ENCODE measurements at places on chromosomes 2 and 18.
A peak's percentile ranks its signal among the peaks of the same experiment; 100 is the strongest.

DNA sequence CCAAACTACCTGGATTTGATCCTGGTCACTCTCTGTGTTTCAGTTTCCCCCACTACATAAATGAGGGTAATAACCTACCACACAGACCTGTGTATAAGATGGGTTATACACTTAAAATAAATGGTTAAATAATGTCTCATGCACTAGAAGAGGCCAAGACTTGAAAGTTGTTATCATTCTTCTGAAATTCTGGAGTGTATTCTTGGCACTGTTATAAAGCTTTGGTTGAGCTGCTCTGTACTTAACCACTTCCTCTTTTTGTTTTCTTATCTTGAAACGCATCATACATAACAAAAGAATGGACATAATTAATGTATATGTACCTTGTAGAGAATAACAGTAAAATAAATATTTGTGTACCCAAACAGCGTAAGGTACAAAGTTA lies 281.0 kb downstream of the AFF3 start:
- DNase-seq: no peak

GRCh38 chr18:59639821-59640220 lies 57.4 kb downstream of the CCBE1 start:
- peak; percentile 54 for DNase-seq

DNA sequence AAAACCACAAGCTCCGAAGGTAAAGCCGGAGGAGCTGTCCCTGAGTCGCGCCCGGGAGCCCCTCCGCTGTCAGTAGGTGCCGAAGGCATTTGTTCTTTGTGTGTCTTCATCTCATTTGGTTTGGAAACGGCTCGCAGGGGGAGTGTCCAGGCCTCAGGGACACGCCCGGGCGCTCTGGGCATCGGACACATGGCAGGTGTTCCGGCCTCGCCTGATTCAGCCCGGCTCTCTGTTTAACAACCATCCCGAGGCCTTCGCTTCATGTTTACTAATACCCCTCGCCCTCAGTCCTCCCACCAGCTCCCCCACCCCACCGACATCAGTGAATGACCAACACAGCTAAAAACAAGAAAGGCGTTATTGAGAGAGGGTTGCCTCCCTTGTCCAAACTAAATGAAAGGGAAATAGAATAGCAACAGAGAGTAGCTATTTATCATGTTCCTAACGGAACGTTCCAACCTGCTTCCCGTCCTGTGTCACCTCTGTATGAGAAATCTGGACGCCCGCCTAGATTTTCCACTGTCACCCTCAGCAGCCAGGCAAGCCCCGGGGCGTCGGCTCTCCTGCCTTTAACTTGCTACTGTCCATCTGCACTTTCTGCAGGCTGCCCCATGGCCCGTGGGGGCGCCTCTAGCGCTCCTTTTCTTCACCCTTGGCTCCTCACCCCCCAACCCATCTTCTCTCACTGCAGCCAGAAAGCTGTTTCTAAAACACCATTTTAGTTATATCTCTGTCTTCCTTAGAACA lies 73.9 kb downstream of the MYCN start:
- DNase-seq: no peak

- no peak for DNase-seq
Measured at GRCh38 chr2:241798081-241798630, 10.8 kb upstream of the NEU4 start.

- no peak for DNase-seq
Measured at GRCh38 chr2:191321861-191322662, 76.9 kb downstream of the MYO1B start.

- no peak for DNase-seq
Measured at GRCh38 chr2:43051338-43051737, 175.1 kb downstream of the ZFP36L2 start.

DNA sequence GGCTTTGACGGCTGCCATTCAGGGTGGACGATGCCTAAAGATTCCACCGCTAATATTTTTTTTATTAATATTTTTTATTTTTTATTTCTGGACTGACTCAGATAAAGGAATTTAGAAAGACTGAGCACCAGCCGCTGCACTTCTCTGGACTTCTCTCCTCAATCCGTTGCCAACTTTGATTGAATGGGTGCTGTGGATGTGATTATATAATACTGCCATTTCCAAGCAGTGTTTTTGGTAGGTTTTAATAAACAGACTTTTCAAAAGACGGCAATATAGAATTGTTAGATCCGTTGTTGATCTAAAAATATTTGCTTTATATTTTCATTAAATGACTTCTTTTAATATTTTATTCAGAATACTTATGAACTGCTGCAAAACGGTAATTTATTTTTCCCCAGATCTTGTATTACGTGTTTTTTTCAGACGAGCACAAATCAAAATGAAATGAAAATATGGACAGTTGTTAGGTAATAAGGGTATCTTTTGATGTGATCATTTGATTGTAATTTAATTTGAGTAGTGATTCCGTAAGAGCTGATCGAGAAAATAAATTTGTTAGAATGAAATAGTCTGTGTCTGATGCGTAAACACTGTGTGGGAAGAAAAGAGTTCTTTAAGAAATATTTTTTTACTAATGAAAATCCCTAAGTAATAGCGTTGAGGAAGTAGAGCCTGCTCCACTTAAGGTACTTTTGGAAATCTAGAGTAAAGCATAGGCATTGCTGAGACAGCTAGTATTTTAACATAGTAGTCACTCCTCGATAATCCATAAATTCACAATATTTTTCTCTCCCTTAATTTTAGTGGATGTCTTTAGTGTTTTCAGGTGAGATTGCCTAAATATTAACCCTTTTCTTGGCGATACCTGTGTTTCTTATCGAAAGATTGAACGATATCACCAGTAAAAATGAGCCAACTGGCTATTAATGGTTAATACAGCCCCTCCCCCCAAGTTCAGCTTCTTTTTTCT lies 4.4 kb downstream of the POU3F3 start:
- DNase-seq: no peak

- DNase-seq: no peak
Measured at GRCh38 chr2:240245706-240246105, 105.2 kb upstream of the OTOS start.

DNA sequence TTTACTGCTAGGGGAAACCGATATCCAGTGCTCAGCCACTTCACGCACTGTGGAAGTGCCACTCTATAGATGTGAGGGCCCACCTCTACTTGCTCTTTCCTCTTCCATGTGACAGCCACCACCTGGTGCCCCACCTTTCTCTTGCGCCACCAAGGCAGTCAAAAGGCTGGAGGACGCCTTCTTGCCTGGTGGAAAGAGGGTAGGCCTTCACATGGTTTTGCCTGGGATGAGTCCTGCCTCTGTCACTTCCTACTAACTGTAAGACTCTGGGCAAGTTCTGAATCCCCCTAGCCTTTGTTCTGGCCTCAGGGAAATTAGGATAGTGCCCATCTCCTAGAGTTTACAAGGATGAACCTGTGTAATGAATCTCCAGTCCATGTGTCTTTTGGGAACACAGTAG lies 66.1 kb upstream of the ODC1 start:
- no peak for DNase-seq

- DNase-seq: no peak
Measured at GRCh38 chr2:237254369-237254861, 159.5 kb downstream of the COL6A3 start.

DNA sequence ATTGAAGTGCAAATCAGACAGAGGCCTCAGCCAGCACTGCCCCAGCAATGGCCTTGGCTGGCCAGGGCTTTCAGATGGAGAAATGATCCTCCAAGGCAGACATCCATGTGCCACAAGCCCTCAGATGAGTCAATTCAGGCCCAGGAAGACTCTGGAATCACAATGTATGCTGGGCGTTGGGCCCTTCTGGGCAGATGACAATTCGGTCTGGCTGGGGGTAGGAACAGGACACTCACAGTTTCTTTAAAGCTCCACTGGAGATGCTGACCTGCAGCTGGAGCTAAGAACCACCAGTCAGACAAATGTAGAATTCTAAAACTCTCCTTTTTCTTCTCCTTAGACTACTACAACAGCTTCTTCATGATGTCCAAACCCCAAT lies 7.1 kb upstream of the CRYGC start:
- no peak for DNase-seq

- no peak for DNase-seq
Measured at GRCh38 chr2:218252509-218253231, 8.1 kb upstream of the GPBAR1 start.

DNA sequence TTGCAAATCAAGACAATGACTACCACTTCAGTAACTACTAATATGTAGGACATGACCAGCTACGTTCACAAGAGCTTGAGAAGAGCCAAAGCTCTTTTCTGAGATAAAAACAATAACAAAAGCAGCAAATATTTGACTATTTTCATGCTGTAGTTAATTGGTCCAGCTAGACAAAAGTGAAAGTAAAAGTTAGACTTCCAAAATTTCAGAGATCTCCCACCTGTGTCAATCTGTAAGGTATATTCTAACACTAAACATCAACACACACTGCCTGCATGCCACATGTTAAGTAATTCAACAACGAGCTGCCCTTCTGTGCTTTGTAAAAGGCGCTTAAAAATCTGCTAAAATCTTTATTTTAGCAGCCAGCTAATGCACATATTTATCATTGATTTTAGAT lies 185.9 kb downstream of the SLC39A10 start:
- no peak for DNase-seq

DNA sequence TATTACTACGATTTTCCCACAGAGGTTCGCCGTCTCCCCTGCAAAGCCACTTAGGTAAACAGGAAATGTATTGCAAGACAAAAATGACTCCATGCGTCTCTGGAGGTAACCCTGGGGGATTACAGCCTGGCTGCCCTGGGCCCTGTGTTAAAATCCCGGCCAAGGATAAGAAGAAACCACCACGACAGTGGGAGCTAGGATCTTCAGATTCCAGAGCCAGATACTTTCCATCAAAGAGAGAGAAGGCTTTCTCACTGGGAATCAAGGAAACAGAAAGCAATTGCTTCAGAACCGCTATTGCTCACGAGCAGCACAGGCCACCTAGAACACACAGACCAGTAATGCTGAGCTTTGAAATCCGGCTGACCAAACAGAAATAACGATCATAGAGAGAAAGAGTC lies 97.9 kb upstream of the ZNF516 start:
- DNase-seq: peak; percentile 39

DNA sequence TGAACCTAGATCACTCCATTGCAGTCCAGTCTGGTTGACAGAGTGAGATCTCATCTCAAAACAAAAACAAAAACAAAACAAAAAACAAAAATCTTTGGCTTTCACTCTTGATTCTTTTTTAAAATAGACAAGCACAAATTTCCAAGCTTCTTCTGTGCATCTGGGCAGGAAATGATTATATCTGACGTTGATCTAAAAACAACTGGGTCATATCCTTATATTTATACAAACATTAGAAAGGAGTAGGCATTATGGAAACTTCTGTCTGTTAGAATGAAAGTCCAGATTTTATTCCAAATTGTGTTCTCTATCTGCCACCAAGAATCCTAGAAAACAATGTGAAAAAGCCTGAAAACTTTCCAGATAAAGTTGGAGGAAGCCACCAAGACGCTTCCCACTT lies 26.2 kb upstream of the PMAIP1 start:
- no peak for DNase-seq

- no peak for DNase-seq
Measured at GRCh38 chr18:54984908-54985307, 25.6 kb upstream of the CCDC68 start.

DNA sequence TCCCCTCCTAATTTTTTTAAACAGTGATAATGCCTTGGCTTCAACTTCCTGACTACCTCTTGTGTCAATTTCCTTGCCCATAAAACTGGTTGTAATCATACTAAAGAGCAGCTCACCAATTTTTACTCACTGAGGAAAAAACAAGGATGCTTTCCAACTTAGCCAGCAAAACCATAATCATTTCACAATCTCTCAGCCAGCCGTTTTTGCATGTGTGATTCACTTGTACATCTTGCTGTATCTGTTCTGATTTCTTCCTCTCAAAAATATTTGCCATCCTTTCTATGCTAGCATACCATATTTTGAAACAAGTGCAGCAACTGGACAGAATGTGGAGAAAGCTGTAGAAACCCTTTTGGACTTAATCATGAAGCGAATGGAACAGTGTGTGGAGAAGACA lies 60.7 kb downstream of the RAB27B start:
- DNase-seq: no peak

- DNase-seq: no peak
Measured at GRCh38 chr18:45408218-45408617, 207.1 kb upstream of the SLC14A2 start.

- no peak for DNase-seq
Measured at GRCh38 chr2:159895258-159896065, 97.5 kb upstream of the CD302 start.

DNA sequence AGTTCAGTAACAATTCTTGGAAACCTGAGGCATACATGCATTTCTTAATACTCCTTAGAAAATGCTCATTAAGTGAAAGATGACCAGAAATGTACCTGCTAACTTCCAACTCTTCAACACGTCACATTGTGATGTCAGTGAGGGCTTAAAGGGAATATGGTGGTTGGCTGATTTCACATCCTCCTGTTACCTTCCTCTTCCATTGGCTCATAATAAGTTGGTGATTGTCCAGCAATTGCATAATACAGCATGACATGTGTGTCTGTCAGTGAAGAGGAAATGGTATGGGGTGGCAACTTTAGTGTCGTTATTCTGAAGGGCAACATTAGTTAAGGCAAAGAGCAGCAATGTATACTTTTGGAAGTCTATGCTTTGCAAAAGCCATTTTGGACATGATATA lies 26.0 kb downstream of the PLEK start:
- no peak for DNase-seq
